ENCODE measurements at places on chromosomes 7 and 10.

- DNase-seq = no peak
Observed at GRCh38 chr10:5282137-5282536, 82.6 kb upstream of the UCN3 start.

DNA sequence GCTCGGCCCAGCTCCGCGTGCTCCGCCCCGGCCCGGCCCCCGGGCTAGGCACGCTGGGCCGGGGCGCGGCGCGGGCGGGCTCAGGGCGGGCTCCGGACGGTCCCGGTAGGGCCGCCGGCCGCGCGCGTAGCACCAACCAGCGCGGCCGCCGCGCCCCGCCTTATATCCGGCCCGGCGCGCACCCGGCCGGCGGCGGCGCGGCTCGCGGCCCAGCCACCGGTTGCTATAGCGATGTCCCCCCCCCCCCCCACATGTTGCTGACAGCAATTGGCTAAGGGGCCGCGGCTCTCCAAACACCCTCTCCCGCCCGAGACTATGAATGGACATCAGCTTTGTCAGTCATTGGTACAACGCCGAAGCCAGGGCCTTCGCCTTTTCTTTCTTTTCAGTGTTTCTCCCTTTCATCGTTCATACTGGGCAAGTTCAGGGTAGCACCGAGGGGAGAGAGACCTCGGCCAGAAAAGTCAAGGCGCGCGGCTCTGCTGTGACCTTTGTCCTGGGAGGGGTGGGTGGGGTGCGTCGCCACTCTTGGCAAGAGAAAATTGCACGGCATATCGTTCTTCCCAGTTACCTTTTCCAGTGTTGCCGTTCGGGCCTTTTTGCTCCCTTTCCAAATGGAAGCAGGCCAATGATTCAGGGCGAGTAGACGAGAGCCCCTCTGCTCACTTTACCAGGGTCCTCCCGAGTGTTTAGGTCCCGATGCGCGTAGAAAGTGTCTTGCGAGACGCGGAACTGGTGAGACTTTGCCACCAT lies 354.2 kb downstream of the DNAJB6 start:
- peak; percentile 51 for DNase-seq

- DNase-seq = no peak
Observed at GRCh38 chr10:96478355-96478754, 35.4 kb downstream of the TLL2 start.

- DNase-seq = no peak
Observed at GRCh38 chr10:101444058-101444898, 90.3 kb downstream of the BTRC start.

DNA sequence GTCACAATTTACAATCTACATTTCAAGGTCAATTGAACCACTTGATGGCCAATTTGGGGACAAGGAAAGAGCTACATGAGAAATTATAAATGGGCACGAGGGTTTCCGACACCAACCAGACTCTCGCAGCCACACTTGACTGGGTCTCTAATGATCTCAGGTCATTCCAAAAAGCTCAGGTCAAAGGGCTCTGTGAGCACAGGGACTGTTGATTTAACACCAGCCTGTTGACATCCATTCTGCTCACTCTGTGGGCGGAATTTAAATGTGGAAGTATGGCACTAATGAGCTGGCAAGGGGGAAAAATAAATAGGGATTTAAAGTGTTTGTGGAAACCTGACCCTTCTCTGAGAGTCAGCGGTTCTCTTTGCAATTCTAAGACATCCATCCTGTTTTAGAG lies 810.7 kb upstream of the AUTS2 start:
- no peak for DNase-seq

DNA sequence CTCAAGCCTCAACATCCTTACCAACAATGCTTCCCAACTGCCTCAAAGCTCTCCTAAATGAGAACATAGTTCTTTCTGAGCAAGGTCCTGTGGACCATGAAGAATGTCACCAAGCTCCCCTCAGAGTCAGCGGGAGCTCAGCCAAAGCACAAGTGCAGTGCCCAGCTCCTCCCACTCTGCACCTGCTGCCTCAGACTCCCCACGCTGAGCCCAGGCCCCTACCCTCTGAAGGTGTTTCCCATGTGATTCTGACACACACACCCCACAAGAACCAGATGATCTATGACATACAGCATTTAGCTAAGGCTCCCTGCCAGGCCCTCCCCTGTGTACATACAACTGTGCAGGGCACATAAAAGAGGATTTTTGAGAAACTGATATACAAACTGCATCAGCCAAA lies 19.2 kb downstream of the ERCC6 start:
- no peak for DNase-seq

- no peak for DNase-seq
Observed at GRCh38 chr7:117835016-117835664, 38.1 kb downstream of the CTTNBP2 start.

- DNase-seq = no peak
Observed at GRCh38 chr7:158411232-158411950, 176.2 kb downstream of the PTPRN2 start.

GRCh38 chr10:26779176-26779860 lies 81.4 kb downstream of the ABI1 start:
- no peak for DNase-seq

DNA sequence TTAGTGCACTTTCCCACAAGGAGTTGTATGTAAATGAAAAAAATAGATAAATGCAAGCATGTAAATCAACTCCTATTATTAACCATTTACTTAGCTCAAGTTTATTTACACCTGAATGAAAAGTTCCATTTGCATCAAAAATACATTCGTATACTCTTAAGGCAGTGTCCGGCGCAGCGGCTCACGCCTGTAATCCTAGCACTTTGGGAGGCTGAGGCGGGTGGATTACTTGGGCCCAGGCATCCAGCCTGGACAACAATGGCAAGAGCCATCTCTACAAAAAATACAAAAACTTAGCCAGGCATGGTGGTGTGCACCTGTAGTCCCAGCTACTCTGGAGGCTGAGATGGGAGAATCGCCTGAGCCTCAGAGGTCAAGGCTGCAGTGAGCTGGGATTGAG lies 4.2 kb upstream of the IDI2 start:
- no peak for DNase-seq

DNA sequence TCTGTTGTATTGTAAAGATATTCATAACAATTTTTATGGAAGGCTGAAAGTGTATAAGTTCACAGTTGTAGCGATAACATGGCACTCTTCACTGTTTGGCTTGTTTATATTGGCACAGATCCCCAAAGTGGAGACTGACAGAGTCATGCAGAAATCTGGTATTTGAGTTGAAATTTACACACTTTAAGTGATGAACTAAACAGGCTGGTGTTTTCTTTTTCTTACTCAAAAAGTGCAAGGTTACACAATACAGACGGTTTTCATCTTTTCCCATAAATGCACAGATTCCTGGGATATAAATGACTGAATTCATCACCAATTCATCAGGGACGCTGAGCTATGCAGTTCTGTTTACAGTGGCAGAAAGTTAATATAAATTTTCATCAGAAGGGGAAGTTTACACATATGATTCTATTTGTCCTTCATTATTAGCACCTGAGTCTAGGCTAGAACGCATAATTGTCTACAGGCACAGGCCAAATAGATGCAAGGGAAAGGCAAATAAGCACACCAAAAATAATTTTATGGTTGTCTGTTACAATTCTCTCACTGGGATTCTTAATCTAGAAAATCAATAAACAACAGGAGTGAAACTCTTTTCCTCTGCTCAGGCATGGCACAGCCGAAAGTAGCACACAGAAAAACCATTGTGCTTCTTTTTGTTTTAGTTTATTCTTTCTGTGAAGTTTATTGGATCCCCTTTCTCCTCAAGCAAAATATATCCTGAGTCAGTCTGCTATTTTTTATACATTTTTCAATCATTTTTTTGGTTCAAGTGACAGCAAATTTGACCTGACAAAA lies 88.0 kb downstream of the FOXP2 start:
- DNase-seq = peak; percentile 60

DNA sequence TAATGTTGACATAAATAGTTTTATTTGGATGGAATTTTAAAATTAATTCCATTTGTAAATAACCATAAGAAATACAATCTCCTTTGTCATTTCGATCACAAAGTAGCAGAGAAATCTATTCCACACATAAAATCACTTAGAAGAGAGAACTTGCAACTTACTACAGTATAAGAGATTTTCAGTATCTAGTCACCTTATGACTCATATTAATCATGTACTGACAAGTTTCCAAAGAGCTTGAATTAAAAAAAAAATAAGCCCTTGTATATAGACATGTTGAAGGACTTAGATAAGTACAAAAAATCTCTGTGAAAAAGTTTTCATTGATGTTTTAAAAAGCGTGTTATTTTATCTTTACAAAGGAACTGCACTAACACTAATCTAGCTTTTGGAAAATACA lies 207.1 kb upstream of the ETV1 start:
- peak; percentile 30 for DNase-seq

GRCh38 chr7:54907981-54908380 lies 110.8 kb upstream of the EGFR start:
- no peak for DNase-seq

GRCh38 chr10:22324893-22325271 lies 4.0 kb downstream of the BMI1 start:
- no peak for DNase-seq

DNA sequence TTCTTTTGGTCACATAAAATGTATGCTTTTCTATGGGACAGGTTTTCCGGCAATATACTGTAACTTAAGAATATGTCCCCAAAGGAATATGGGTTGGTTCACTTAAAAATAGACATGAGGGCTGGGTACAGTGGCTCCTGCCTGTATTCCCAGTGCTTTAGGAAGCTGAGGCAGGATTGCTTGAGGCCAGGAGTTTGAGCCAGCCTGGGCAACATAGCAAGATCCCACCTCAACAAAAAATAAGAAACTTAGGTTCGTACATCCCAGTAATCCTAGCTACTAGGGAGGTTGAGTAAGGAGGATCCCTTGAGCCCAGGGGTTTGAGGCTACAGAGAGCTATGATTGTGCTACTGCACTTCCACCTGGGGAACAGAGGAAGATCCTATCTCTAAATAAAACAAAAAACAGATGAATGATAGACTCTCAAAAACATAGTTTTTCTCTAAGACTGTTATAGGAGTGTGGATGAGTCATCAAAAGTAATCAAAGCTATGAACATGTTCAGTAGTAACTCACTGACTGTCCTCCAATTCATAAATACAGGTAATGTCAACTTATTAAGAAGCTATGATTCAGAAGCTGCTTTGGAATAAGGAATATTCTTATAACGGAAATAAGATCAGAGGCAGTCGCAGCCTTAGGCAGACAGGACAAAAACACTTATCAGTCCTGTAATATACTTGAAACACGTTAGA lies 2.6 kb upstream of the SEC31B start:
- DNase-seq = no peak

- DNase-seq = no peak
Observed at GRCh38 chr10:43821103-43821502, 172.4 kb upstream of the ZNF32 start.

DNA sequence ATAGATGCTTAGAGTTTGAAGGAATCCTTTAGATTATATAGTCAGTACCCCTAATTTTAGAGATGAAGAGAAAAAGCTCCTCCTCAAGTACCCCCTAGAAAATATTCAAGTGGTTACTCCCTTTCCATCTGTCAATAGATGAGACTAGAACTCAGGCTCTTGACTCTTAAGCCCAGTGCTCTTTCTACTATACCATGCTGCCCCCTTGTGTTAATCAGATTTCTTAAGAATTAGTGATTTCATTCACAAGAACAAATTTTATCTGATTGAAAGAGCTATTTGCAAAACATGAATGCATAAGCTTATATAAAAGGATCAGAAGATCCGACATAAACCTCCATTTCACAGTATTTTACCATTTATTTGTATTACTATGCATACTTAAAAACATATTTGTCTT lies 179.3 kb downstream of the TFEC start:
- peak; percentile 53 for DNase-seq

DNA sequence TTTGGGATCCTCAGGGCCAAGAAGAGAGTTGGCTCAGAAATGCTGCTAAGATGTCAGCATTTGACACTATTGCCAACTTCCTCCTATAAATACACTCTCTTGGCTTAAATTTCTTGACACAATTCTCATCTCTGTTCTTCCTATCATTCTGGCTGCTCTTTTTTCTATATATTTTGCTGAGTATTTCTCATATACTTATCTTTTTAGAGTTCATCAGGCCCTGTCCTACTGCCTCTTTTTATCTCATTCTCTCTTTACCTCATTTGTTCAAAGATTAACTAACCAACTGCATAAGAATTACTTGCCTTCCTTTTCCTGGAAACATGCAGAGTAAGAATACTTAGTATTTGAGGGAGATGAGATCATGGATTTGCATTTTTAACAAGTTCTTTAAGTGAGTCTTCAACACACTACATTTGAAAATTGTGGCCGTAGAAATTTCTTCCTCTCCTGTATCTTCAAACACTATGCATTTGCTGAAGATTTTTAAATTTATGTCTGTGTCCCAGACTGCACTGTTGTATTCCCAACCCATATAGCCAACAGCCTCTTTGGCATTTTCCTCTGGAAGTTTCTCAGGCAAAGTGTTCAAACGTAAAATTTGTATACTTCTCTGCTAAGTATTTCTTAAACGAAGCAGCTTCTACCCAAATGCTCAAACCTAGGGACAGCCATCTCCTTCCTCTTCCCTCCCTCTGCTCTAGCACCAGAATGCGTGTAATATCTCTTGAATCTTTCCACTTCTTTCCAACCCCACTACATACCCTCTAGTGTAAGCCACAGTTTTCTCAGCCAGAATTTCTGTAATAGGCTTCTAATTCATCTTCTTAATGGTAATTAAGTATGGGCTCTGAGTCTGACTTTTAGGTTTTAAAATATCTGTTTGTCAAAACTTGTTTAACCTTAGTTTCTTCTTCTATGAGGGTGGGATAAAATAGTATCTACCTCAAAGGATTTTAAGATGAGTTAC lies 35.5 kb downstream of the ARL4A start:
- DNase-seq = no peak

DNA sequence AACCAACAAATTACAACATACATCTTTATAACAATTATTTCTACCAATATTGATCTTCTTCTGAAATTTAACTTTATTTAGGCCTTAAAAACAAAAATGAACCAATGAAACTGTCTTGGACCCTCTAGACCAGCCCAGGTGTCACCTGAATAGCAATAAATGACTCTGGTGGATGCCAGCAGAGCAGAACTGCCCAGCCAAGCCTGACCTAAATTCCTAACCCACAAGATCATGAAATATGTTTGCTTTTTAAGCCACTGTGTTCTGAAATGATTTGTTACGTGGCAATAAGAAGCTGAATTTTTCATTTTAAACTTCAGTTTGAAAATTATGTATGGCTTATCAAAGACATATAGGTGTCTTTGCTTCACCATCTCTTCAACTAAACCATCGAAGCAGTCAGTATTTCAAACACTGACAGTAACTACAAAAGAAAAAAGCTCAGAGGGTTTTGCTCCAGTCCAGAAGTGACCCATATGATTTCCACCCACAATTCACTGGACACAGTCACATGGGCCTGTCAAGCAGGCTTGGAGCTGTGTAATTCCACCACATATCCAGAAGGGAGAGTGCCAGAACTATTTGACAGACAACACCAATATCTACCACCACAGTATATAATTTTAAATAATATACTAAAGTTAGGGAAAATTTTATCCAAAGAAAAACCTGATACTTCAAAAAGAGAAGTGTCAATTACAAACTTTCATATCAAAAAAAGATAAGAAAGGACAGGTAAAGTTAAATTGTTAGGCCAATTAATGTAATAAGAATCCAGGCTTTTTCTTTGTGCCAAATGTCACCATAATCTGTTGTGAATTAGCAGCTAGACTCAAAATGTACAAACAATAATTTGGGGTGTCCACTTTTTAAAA lies 94.5 kb downstream of the KMT2C start:
- DNase-seq = peak; percentile 59

- no peak for DNase-seq
Observed at GRCh38 chr7:18343047-18343446, 152.5 kb upstream of the HDAC9 start.
